Skin of body (tissue), 3 donors: ENCODE measurements at places on chromosomes 1 and 21. TPM values are rescaled to one million over a fixed set of nuclear protein-coding genes. Genes with fewer than 3 reads are reported as not detected.

NOS1AP gene
- total RNA-seq, result 2.1 TPM

DNA sequence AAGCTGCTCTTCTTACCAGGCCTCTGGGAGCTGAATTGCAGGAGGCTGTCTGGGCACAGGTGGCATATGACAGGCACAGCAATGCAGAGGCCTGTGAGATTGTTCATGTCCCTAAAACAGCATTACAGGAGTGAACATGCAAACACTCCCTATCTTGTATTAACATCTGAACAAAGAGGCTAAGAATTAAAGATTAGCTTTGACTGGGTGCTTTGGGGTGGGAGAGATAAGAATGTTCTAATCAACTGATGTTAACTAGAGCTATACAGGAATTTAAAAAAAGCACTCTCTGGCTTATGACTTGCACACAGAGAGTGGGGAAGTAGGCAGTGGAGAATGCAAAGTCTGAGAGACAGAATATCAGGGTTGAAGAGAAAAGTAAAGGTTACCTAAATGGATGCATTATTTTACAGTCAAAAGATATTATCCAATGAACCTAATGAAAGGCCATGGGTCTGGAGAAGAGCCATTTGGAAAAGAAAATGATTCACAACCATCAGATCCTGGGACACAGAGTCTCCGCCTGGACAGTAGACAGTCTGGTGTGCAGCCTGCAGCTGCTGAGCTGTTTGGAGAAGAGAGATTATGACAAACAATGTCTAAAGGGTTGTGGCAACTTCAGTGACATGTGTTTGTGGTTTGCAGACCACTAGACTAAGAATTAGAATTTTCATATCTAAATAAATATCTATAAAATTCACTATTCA, 20.2 kb downstream of the DPT start:
- no peak for DNase-seq

DNA sequence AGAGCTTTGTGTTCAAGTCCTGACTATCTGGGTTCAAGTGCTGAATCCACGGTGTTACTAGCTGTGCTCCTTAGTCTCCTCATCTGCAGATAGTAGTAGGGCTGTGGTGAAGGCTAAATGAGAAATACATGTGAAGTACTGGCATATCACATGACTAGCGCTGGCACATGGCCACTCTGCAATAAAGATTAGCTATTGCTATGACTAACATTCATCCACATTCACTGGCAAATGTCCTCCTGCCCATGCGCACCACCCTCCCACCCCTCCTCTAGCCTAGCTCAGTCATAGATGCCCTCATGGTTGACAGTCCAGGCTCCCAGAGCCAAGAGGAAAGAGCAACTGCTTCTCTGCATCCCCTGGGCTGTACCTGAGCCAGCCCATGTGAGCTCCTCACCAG, 8.5 kb upstream of the COL8A2 start:
- peak; percentile 21 for DNase-seq

DNA sequence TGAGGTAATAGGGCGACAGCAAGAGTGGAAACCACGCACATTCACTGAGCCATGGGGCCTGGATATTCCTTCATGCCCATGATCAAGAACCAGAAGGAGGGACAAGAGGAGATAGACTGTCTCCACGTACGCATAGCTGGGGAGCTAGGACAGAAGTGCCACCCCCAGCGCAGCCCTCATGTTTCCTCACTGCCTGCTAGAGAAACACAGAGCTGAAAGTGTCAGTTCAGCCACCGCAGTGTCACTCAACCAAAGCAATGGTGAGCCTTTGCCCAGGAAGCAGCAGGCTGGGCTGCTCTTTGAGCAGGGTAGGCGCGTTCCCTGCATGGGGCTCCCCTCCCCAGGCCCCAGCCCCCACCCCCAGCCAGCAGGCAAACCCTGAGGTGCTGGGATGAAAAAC, 68.5 kb downstream of the STUM start:
- no peak for DNase-seq

DNA sequence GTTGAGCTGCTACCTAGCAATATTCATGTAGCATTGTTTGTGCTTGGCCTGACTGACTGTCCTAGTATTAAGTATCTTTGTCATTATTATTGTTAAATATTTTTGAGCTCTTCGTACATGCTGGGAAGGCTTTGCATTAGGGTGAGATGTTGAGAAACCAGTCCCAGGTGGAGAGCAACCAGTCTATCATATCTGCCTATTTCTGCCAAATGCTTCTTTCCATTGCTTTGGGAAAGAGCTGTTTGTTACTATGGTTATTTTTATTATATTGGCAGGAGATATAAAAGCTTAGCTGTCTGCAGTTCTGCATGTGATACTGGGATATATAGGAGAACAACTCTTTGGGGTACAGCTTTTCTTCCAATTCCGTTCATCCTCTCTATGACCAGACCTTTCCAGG, 85.1 kb downstream of the CLDN17 start:
- peak; percentile 13 for DNase-seq
